ENCODE measurements at places on chromosomes 16 and 17.

GRCh38 chr17:60354223-60354622 lies 37.7 kb downstream of the USP32 start:
- DNase-seq: no peak

DNA sequence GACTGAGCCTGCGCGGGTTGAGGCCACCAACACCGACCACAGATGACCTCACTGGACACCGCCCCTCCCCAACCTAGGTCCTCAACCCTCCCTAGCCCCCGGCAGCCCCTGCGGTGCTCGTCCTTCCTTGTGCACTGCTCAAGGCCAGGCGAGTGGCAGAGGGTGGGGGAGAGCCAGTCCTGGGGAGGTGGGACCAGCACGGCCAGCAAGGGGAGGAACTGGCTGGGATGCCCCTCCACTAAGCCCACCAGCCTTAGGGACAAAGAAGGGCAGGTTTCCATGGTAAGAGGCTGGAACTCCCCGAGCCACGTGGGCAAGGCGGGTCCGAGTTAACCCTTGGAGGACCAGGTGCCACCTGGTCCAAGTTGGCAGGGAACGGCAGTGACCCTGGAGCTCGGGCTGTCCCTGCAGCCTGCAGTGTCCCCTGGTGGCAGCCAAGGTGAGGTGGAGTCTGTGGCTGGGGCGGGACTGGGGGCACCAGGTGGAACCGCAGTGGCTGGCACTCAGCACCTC lies 9.2 kb downstream of the FSCN2 start:
- peak; percentile 40 for DNase-seq

- no peak for DNase-seq
Observed at GRCh38 chr16:6382924-6383459, 949.7 kb upstream of the RBFOX1 start.

DNA sequence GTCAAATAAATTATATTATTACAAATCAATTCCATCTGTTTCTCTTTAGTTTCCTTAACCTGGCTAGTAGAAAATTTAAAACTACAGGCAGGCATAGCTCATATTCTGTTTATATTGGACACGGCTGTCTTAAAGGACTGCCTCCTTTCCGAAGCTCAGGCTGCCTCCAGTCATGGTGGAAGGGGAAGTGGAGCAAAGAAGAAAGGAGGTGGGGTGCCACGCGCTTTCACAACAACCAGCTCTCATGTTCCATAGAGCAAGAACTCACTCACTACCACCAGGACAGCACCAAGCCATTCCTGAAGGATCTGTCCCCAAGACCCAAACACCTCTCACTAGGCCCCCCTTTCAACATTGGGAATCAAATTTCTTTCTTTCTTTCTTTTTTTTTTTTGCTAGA lies 149.3 kb upstream of the KCNJ18 start:
- DNase-seq: no peak

DNA sequence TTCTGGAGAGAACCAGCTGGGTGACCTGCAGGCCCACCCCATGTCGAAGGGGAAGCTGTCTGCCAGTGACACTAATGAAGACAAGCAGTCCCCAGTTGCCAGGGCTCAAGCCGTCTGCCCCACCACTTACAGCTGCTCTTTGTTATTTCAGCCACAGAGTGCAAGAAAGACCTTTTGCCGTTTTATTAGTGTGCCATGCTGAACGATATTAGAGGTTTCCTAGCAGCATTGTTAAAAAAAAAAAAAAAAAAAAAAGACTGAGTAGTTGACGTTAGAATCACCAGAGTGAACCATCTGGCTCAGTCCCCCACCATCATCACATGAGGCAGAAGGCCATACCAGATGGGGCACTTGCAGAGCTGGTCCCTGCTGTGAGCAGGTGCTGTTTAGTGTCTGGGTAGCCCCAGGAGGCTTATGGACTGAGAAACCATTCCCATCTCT lies 26.5 kb upstream of the SLC39A11 start:
- DNase-seq: no peak

DNA sequence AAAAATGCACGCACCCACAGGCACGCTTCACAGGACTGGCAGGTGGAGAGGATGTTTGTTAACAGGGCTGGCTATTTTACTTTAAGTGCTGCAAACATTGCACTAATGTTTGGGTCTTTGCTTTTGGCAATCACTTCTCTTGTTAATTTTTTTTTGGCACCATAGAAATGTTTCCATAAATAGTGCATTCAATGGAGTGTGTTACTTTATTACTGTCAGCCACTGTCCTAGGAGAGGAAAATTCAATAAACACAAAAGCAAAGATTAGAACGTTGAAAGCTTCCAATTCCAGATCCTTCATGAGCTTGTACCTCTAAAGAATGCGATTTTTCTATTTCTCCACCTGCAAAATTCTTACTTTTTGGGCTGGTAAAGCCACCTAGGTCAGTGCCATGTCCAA lies 743.5 kb downstream of the WWOX start:
- DNase-seq: no peak

DNA sequence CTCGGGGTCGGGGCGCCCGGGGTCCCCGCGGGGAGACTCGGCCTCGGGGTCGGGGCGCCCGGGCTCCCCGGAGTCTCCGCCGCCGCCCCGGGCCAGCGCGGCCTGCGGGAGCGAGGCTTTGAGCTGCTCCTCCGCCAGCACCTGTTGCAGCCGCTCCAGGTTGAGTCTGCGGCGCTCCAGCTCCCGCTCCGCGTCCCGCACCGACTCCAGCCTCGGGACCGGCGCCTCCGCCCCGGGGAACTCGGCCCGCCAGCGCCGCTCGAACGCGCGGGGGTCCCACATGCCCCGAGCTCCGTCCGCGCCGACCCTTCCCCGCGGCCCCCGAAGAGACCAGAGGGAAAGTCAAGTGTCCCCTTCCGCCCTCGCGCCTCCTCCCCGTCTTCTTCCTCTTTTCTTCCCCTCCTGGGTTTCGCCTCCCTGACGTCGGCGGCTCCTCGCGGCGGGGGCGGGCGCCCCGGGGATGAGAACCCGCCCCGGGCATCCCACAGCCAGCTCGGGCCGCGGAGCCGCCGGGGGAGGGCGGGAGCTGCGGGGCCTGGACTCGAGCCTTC lies 40.8 kb upstream of the BHLHA9 start:
- DNase-seq: no peak

DNA sequence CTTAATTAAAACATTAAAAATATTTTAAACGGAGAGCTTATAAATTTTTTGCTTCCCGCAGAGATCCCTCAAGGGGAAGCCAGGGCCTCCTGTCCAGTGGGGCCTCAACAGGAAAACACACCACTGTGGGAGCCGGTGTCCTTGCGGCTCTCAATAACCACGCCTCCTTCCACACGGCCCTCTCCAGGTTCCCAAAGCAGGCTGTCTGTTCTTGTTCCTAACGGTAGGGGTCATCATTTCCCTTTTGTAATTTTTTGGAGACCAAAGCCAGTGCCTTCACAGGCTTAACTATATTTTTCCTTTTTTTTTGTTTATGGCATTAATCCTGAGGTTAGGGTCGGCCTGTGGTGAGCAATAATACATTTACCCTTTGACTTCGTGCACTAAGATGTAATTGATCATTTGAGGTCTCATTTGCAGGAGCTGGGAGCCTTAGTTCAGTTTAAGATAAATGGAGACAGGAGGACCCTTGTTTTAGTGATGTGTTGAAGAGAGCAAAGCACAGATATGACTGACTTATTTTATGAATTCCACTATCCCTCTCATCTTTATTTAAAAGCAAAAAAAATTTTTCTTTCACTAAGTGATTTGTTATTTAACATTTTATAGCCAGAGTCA lies 77.5 kb upstream of the N4BP1 start:
- peak; percentile 2 for DNase-seq

DNA sequence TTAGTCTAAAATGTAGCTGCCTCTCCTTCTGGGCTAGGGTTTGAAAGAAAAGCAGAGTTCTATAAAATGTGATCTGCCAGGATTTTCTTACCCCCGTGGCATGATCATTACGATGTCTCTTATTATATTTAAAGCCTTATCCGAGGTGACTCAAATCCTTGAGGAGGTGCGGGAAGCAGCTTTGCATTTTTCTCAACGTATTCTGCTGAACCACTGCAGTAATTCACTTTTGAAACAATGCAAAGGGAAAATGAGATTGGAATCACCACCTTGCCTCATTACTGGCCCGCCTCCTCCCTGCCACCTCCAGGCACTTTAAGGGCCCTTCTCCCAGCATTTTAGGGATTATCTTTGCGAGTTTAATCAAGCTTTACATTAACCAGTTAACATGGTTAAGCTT lies 9.7 kb upstream of the NOG start:
- DNase-seq: no peak
